Hematopoietic multipotent progenitor cell (in vitro differentiated cells): ENCODE measurements at places on chromosomes 4 and X. TPM values are rescaled to one million over a fixed set of nuclear protein-coding genes. Genes with fewer than 3 reads are reported as not detected.

- no peak for DNase-seq
These were observed 77.5 kb upstream of the ELOVL6 start for GRCh38 chr4:110275871-110276270.

DNA sequence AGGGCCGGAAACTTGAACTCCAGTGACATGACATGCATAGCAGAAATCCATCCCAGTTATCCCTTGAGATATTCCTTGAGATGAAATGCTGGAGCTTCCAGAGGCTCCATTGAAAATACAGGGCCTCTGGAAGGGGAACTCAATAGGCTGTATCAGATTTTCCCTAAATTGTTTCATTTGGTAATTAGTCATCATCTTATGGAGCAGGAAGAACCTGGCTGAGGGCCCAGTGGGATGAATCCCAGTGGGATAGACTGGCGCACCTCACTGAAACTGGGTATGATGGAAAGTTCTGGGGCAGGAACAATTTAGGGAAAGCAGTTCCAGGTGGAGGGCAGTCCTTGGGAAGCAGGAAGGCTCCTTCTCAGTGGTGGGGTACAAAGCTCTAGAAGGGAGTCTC lies 307.8 kb upstream of the DIPK2B start:
- DNase-seq = no peak

GRCh38 chrX:45975633-45976032 lies 569.6 kb downstream of the ZNF674 start:
- no peak for DNase-seq

- DNase-seq = no peak
These were observed 141.5 kb upstream of the RBPJ start for GRCh38 chr4:26179316-26179760.

Gene GRIA2
- total RNA-seq = not detected

DNA sequence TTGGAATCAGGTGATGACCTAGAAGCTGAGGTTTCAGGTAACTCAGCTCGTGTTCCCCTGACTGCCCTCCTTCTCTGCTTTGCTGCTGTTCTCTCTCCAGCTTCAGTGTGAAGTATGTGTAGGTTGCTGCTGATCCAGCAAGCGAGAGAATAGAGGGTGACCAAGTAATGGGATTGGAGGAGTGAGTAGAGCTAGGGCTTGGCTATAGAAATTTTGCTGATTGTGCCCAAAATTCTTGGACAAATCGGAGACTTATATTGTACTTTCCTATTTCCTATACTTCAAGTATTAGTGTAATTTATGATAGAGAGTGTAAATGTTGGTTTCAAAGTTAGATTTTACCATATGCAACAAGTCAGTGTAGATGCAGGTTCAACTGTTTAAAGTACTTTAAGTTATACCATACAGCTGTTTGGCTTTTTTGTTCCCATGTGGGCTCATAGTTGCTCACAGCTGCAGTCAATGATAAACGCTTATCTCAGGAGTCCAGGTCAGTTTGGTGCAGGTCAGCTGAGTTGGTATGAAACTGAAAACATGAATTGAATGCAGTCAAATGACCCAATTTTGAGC lies 48.0 kb downstream of the RAPGEF2 start:
- DNase-seq = peak; percentile 86

DNA sequence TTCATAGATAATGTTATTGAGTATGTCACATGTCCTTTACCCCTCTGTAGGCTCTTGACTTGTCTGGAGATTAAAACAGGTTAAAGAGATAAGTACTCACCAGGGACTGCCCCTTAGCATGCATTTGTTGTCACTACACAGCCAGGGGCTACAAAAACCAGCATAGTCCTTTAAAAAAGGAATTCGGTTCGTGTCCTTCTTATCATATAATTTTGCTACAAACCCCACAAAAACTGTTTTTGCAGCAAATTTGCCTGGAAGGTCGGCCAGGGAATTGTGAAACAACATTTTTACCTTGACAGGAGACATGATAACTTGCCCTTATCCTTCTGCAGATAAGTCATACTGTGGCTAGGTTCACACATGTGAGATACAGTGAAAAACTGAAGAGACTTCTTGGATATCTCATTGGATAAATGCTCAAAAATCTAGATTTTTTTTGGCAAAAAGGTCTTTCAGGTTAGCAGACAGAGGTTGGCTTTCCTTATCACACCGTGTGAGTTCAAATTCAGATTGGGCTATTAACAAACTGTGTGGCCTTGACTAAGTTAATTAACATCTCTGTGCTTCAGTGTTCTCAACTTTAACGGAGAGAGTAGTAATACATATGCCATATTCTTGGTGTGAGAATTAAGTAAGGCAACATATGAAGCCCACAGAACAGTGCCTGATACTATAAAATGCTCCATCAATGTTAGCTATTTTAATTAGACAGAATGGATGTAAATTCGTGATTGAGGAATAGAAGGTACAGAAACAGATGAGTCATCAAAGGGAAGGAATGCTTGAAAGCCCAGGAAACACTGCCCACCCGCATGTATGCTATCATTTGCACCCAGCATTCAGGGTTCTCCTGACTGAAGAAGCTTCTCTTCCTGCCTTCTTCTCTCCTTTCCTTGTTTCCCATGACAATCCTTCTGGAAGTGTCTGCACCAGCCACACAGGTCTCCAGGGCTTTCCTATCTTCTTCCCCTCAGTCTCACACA lies 30.0 kb downstream of the FAM9C start:
- no peak for DNase-seq

DNA sequence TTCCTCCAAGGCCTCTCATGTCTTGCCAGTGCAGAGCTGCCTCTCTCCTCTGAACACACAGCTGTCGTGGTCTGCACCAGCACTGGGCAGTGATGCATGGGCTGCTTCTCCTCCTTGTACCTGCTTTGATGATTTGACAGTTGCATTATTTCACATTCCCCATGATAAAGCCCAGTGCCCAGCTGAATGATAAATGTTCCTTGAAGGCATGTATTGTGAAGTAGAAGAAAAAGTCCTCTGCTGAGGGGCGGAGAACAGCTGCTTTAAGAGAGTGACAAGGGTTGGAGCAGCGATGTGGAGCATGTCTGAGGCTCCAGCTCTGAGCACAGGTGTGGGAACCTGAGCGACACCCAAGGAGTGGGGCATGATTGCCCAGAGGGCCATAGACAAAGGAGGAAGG lies 21.1 kb upstream of the TRIM2 start:
- DNase-seq = no peak

DNA sequence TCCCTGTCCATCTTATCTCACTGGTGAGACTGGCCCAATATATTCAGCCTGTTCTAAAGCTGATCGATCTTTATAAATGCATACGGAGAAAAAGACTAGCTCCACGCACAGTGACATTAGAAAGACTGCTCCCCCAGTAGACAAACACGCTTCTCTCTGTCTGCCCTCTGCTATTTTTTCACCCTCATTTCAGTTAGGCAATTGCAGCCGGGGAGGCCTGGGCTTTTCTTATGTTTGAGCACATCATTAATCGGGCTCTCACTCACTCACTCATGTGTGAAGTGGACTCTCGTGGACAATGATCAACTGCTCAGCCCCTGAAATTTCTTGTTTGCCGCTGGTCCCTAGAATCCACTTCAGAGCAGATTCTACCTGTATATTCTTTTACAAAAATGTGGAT lies 824.7 kb upstream of the TENM3 start:
- no peak for DNase-seq

DNA sequence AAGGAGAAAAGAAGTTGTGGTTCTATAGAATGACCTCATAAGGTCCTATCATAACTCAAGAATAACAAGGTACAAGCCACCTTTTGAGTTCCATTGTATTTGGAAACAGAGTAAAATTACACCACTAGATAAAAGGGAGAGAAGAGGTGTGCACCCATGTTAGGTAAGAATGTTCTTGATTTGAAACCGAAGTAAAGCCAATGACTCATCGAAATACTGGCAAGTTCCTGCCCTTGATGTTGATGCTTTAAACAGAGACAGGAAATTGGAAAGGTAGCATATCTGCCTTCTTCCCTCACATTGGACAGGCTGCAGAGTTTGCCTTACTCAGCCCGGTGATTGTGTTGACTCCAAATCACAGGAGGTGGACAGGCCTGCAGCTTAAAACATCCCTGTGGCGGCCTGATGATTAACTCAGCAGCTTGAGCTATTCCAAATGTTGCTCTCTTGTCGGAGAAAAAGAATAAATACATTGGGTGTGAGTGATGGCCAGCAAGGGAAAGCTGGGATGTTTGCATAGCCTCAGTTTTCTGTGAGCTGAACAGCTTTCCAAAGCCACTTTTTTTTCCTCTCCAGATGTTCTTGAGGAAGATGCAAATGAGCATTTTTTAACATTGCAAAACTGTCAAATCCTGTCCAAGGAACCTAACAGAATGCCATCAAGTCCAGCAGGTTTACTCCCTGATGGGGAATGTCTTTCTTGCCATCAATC lies 321.1 kb downstream of the NKX6-1 start:
- no peak for DNase-seq

GRCh38 chr4:2646396-2647149 lies 109.6 kb downstream of the TNIP2 start:
- peak; percentile 80 for DNase-seq

- DNase-seq = no peak
These were observed 32.6 kb downstream of the RELL1 start for GRCh38 chr4:37653601-37654000.

Gene PF4V1
- 1.1 TPM for total RNA-seq
